ENCODE measurements at places on chromosomes 13 and 19.

DNA sequence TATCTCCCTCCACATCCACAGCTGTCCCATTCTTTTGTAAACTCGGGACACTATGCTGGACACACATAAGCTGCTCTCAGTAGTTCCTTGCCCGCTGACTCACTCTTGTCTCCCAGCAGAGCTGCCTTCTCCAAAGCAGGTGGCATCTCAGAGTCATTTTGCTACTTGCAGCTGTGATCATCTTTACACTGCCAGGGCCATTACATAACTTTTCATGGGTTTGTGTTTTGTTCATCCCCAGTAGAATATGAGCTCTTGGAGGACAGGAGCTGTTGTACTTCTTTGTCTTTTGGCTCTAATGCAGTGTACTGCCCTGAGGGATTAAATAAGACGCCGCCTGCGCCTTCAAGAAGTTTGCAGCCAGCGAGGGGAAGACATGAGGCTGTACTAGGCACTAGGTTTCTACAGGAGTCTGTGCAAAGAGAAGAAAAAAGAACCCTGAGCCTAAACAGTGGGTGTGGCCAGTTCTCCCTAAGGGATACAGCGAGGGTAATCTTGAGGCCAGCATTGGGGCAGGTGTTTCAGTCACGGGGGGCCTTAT is 40.8 kb upstream of the GPR183 start:
- DNase-seq = no peak

- no peak for DNase-seq
Measured at GRCh38 chr19:47446534-47447469, 24.9 kb downstream of the SLC8A2 start.

DNA sequence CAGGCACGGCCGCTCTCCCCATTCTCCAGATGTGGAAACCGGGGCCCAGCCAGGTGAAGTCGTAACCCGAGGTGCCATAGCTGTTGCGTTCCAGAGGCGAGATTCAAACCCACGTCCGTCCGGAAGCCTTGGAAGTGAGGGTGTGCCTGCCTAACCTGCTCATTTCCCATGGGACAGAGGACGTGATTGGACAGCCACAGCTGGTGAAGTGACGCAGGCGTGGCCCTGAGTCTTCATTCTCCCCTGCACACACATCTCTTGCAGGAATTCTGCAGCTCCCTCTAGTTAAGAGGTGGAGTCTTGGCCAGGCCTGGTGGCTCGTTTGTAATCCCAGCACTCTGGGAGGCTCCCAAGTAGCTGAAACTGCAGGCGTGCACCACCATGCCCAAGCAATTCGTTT is 16.8 kb downstream of the MEIS3 start:
- DNase-seq = no peak

- DNase-seq = no peak
Measured at GRCh38 chr19:33418461-33418860, 45.0 kb downstream of the CEBPG start.

DNA sequence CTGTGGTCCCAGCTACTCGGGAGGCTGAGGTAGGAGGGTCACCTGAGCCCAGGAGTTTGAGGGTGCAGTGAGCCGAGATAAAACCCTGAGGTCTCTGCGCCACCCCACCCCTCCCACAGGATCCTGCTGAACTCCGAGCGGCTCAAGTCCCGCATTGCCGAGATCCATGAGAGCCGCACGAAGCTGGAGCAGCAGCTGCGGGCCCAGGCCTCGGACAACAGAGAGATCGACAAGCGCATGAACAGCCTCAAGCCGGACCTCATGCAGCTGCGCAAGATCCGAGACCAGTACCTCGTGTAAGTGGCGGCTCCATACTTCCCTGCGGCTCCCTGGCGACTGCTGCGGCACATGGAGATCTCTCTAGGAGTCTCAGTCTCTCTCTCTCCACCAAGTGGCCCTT is 6.6 kb upstream of the IFI30 start:
- DNase-seq = no peak

GRCh38 chr19:37932985-37933936 is 26.3 kb downstream of the SIPA1L3 start:
- no peak for DNase-seq

DNA sequence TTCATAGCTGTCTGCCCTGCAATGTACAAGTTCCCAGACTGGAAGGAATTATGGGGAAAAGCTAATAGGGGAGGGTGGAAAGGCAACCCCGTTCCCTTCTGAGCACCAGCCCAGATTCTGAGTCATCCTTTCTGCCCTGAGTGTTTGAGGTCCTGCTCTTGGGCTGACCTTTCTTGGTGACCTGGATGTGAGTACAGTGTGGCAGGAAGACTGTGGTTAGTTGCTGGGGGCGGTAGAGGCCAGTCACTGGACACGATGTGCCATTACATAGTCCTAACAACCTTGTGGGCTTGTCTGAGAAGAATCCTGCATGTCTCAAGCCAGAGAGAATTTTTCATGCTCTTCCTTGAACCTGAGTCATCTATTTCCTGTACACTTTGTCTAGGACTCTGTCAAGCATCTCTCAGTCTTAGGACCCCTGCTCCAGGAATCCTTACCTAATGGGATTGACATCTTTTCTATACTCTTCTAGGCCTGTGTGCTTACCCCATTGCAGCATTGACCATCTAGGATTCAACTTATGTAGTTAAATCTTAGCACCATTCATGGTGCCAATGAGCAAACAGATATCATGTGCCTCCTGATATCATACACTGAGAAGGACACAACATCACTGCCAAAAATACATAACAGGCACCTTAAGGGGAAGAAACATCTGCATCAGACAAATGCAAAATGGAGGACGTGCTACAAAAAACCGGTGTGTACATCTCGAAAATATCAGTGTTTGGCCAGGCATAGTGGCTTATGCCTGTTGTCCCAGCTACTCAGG is 8.1 kb upstream of the ANGPTL4 start:
- no peak for DNase-seq

- no peak for DNase-seq
Measured at GRCh38 chr19:7788933-7789323, 25.9 kb downstream of the CLEC4M start.

DNA sequence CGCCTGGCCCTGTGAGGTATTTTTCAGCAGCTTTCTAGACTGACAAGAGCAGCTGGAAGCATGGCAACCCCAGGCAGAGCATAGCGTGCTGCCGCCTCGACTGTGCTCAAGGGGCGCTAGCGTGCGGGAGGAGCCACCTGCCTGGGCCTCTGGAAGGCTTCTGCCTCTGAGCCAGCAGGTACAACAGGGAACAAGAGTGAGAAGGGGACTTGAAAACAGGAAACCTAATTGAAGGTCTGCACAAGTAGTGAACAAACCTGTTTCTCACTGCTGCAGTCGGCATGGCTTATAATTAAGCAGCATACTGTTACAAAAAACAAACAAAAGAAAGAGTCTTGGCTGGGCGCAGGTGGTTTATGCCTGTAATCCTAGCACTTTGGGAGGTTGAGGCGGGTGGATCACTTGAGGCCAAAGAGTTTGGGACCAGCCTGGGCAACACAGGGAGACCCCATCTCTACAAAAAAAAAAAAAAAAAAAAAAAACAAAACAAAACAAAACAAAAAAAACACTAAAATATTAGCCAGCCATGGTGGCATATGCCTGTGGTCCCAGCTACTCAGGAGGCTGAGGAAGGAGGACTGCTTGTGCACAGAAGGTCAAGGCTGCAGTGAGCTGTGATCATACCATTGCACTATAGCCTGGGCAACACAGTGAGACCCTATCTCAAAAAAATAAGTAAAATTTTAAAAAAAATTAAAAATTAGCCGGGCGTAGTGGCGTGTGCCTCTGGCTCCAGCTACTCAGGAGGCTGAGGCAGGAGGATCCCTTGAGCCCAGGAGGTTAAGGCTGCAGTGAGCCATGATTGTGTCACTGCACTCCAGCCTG is 12.6 kb upstream of the GARRE1 start:
- no peak for DNase-seq

GRCh38 chr19:58033741-58034476 is at the start of gene ZSCAN1:
Gene ZSCAN1, plus strand, starts transcription at chr19:58034025. Its CDS starts 3,812 bp downstream, at chr19:58037837.
- DNase-seq = peak; percentile 15

DNA sequence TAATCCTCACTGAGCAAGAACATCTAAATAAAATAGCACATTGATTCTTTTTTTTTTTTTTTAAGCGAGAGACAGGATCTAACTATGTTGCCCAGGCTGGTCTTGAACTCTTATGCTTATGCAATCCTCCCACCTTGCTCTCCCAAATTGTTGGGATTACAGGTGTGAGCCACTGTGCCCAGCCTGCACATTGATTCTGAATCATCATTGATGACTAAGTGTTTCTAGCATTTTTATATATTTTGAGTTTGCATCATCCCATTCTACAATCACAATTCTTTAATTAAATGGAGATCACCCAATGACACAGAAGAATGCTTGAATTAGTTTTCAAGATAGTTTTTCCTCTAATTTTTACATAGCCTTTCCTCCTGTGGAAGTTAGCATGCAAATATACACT is 354.1 kb downstream of the KLF5 start:
- DNase-seq = no peak

- no peak for DNase-seq
Measured at GRCh38 chr13:35961002-35961401, 170.2 kb downstream of the DCLK1 start.

DNA sequence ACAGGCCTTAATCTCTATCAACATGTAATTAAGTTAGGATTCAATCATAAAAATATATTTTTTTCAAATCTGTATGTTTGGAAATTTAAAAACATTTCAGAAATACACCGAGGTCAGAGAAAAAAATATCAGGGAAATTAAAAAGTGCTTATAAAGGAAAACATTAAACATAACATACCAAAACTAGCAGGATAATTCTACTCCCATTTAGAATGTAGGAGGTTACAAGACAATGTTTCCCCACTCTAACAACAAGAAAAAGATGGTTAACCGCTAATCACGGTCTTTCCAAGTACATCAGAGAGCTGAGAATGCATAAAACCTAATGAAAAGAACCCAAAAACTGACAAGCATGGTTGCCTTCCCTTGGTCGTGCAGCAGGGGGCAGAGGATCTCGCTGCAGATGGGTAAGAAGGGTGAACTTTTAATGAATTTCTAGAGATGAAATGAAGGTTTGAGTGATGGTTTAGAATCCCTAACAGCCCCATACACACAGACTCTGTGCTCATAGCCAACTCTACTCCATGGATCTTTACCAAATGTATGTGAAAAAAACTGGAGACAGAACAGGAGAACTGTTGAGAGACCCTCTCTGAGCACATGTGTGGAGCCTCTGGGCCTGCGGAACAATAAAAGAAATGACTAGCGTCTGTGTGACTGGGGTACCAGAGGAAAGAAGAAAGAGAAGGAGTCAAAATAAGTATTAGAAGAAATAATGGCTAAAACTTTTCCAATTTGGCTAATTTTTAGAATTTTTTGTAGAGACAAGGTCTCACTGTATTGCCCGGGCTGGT is 51.3 kb upstream of the LSM14A start:
- DNase-seq = no peak

DNA sequence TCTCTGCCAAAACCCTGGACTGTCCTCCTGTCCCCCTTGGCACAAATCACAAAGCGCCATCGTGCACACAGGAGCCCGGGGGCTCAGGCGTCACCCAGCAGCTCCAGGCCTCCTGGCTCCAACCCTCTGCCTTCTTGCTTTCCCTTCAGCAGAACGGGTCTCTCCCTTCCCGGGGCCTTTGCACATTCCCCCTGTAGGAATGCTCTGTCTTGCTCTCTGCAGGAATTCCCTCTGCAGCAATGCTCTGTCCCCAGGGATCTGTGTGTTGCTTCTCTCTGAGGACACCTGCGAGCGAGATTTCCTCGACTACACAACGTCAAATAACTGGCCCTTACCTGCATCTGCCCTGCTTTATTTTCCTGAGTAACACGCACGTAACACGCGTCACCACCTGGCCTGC is 13.3 kb upstream of the RASA3 start:
- DNase-seq = no peak

DNA sequence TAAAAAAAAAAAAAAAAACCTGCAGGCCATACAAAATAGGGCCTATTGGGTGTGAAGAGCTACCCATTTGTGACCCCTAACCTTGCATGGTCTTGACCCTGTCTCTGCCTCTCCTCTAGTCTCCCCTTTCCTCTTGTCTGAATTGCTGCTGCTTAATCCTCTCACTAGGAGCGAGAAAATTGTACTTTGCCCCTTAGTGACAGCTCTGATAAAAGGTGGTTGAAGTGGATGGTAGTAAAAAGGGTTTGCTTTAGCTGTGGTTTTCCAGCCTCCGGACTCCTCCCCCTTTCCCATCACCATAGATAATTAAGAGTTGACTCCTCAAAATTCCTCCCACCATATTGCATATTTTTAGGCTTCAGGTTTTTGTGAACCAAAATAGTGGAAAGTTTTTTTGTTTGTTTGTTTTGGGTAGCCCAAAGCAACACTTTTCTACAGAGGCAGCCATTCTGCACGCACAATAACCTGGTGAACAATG is 23.5 kb downstream of the ACTN4 start:
- DNase-seq = no peak

- DNase-seq = no peak
Measured at GRCh38 chr13:59201841-59202240, 961.9 kb downstream of the DIAPH3 start.

DNA sequence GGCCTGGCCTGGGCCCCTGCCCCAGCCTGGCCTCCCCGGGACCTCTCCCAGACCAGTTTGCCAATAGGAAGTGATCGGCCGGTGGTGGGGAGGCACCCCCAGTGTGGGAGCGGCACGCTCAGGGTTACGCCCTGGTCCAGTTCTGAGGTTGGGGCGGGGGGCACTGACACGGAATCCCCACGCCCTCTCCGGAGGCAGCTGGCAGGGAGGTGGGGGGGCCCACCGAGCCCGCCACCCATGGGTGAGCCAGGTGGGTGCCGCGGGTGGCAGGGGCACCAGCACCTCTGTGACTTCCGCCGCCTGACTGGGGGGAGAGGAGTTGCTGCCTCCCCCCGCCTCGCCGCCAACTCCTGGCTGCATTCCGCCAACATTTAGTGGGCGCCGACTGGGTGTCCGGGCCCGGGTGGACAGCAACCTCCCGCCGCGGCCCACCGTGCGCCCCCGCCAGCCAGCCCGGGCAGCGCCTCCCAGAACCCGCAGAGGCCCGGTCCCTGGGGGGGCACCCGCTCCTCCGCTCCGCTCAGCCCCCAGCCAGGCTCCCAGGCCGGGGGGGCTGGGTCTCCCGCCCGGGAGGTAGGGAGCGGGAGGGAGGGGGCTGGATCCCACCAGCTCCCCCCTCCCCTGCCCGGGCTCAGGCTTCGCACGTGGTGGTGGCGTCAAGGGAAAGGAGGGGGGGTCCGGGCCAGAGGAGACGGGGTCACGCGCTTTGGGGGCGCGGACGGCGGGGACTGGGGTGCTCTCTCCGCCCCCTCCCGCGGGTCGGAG is 2.0 kb downstream of the ZBTB7A start:
- peak; percentile 39 for DNase-seq

GRCh38 chr19:53873773-53874605 is 6.3 kb downstream of the MYADM start:
- DNase-seq = no peak

- no peak for DNase-seq
Measured at GRCh38 chr13:112592181-112592580, 4.2 kb upstream of the TUBGCP3 start.
